Lower leg skin (tissue), 4 donors: ENCODE measurements at places on chromosomes 13 and 19. TPM values are rescaled to one million over a fixed set of nuclear protein-coding genes. Genes with fewer than 3 reads are reported as not detected.

Gene DIRAS1
- total RNA-seq, result 1.9 TPM

Gene ZNF227
- 15.5 TPM for total RNA-seq

Gene NCAN
- total RNA-seq, result not detected

Gene CXCL17
- total RNA-seq, result 0.69 TPM

Gene VSIG10L
- total RNA-seq, result 42.9 TPM

Gene CYP4F11
- 1.4 TPM for total RNA-seq

Gene MEIOSIN
- total RNA-seq, result not detected

Gene ATP7B
- 5.2 TPM for total RNA-seq

Gene POLR2E
- 122 TPM for total RNA-seq

Gene RNF225
- 62.7 TPM for total RNA-seq

Gene ATP1A3
- not detected for total RNA-seq

Gene ZNF66
- total RNA-seq, result 2.5 TPM

Gene SERTAD3
- 26.5 TPM for total RNA-seq

Gene VN1R2
- not detected for total RNA-seq

Gene DOCK9
- 279 TPM for total RNA-seq

Gene KLC3
- total RNA-seq, result 177 TPM

Gene TUBA3C
- total RNA-seq, result not detected

Gene ZNF90
- total RNA-seq, result 1.6 TPM

Gene ATP5F1D
- 121 TPM for total RNA-seq

Gene TMEM221
- total RNA-seq, result 0.42 TPM

Gene SIGLEC12
- not detected for total RNA-seq

Gene RFPL4A
- total RNA-seq, result not detected

Gene MYBPC2
- 1.3 TPM for total RNA-seq

Gene PSG7
- total RNA-seq, result 7.4 TPM

Gene KCNRG
- total RNA-seq, result 5.1 TPM

Gene KLHL1
- not detected for total RNA-seq

Gene ZNF541
- not detected for total RNA-seq

Gene ACER1
- 56.9 TPM for total RNA-seq

Gene FFAR3
- not detected for total RNA-seq

Gene OLFM4
- total RNA-seq, result 0.39 TPM

Gene CD37
- total RNA-seq, result 5.9 TPM

Gene ZIC5
- total RNA-seq, result not detected

Gene PROZ
- not detected for total RNA-seq

Gene SBSN
- 1,839 TPM for total RNA-seq

Gene CNOT3
- total RNA-seq, result 50.4 TPM

Gene DMKN
- total RNA-seq, result 5,221 TPM

Gene PRODH2
- not detected for total RNA-seq

Gene ZNF429
- 14.9 TPM for total RNA-seq

Gene APOC4
- total RNA-seq, result not detected

Gene SYCN
- total RNA-seq, result not detected

Gene PBX4
- total RNA-seq, result 4.9 TPM

Gene ZNF724
- total RNA-seq, result 0.53 TPM

Gene KIR2DL3
- not detected for total RNA-seq

Gene FXYD1
- 5.5 TPM for total RNA-seq

Gene DNAAF3
- 10.3 TPM for total RNA-seq

Gene TBC1D4
- total RNA-seq, result 47.9 TPM

Gene FAM83E
- total RNA-seq, result 6.8 TPM

Gene ZNF358
- 38.8 TPM for total RNA-seq

Gene DAND5
- total RNA-seq, result not detected

Gene SLC10A2
- not detected for total RNA-seq

Gene ZNF613
- total RNA-seq, result 3.6 TPM

Gene ERICH4
- total RNA-seq, result not detected
